ENCODE measurements at places on chromosomes 16 and 17.

DNA sequence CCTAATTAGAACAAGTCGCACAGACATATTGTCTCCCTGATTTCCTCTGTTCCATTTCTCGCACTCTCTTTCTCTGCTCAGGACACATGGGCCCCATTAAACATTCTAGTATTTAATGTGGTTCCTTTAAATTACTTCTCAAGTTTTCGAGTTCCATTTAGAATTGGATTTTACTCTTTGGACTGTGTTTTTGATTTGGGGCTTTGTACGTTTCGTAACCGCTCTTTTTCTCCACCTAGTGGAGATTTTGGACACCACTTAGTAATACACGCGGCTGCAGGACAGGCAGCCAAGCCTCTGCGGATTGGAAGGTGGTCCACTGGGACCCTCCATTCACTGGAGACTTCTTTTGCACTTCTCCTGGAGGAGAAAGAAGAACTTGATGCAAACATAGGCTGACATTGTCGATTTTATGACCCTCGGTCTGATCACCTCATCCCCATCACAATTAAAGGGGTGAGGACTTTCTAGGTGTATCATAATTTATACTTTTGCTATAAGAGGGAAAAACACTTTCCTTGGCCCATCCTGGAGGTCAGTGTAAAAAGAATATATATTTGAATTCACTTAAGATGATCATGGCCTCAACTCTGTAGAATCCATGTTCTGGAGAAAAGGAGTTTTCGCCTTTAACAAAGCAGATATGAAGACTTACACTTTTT lies 85.7 kb downstream of the NOG start:
- peak; percentile 58 for DNase-seq

DNA sequence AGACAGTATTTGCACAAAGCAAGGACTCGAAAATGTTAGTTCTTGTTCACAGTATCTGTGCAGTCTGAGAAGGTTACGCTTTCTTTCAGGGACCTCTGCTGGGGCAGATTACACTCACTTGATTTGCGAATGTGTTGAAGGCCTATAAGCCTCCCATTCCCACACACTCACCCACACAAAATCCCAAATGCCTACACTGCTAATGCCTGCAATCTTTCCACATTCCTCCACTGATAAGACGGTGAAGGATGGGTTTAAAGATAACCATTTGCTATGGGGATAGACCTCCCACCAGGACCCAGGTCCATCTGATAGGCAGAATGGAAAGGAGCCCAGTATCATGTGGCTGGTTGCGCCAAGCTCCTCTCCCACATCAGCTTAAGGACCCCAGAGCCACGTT lies 394.9 kb upstream of the SALL1 start:
- DNase-seq: no peak

DNA sequence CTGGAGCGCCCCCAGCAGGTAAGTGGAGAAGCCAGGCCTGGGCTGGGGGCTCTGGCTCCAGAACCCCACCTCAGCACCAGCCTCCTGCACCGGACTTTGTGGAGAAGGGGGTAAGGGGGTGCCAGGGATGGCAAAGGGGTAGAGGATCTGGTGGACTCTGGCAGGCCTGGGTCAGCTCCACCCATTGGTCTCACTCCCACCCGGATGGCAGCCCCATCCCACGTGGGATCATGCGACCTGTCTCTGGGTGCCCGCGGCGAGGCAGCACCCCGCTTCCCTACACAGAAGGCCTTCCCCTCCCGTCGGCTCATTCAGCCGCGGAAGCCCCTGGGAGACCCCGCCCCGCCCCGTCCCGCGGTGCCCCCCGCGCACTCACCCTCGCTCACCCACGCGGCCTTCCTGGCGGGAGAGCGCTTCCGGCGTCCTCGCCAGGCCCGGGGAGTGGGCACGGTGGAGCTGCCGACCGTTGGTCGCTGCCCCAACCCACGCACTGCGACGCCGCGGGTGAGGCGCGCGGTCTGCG lies 498 bp upstream of the PLEKHG4 start:
- DNase-seq: no peak

DNA sequence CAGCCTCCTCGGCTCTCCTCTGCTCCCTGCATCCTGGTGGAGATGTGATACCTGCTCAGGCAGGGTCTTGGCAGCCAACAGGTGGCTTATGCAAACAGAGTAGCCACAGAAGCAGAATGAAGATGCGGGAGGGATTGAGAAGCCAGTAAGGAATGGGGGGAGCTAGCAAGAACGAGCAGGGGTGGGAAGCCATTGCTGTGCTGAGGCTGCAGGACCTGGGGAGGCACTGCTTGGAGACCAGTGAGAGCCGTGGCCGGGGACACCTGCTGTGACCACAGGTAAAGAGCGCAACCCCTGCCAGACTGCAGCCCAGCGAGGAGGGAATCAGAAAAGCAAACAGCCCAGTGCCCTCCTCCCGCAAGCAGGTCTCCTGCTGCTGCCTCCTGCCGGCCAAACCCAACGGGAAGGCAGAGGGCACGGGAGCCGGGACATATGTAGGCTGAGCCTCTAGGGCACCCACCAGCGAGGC lies 14.7 kb downstream of the AIPL1 start:
- peak; percentile 5 for DNase-seq

All from fibroblast of lung (primary cell).